ENCODE measurements at places on chromosomes 16 and 17. TPM values are rescaled to one million over a fixed set of nuclear protein-coding genes. Genes with fewer than 3 reads are reported as not detected.

GRCh38 chr17:75557075-75557851 is 30.3 kb upstream of the MYO15B start:
- peak; percentile 27 for DNase-seq

GRCh38 chr16:19029980-19030379 is 37.4 kb upstream of the COQ7 start:
- DNase-seq: no peak

PYDC1 gene
- not detected for total RNA-seq

KRTAP17-1 gene
- not detected for total RNA-seq

TMEM235 gene
- not detected for total RNA-seq

Measured in astrocyte (in vitro differentiated cells and primary cell).